AG08395 (cell line): ENCODE measurements at places on chromosomes 5 and 9.

DNA sequence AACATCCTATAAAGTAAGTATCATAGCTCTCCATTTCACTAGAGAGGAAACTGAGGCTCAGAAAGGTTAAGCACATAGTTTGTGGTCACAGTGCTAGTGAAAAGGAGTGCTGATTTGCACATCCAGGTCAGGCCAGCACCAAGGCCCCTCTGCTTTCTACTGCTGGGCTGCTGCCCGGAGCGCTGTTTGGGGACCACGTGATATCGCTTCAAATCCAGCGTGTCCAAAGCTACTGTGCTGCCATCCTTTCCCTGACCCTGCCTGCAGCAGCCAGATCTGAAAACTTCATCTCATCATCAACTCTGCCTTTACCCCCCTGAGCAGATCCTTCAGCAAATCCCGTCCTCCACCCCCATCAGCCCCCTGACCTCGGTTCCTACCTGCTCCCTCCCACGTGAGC, 40.7 kb upstream of the AKNA start:
- DNase-seq = no peak

- DNase-seq = peak; percentile 0
Observed at GRCh38 chr5:1636981-1637638, 113.3 kb upstream of the LPCAT1 start.

DNA sequence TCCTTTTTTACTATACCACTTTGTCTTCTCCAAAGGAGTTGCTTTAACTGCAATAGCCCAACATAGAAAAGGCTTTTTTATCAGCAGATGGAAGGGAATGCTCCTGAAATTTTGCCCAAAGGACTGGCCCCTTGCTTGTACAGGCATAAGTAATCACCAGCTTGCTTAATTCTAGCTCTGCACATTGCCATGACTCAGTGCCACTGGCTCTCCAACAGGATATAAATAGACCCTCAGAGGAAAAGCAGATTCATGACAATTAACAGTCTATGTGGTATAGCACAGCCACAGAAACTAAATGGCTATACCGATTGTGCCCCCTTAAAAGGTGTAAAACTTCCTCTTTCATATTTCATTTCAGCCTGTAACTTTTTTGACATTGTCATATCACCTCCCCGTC, 227.0 kb downstream of the ZNF608 start:
- peak; percentile 77 for DNase-seq

DNA sequence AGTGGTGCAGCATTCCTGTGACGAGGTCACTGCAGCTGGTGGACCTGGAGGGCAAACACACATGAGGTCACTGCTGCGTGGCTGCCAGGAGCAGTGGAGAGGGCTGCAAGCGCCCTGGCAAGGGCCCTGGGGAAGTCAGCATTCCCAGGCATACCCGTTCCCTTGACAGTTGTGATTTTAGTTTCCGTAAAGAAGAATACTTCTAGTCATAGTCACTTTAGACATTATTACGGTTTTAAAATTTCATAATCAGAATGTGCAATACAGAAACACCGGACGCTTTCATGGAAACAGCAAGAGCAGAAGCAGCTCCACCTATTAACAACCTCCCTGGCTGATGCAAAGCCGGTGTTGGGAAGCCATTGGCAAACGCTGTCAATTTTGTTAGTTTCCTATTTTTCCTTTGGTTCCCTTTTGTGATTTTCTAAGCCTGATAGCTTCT, 129.8 kb downstream of the GADD45G start:
- DNase-seq = no peak

DNA sequence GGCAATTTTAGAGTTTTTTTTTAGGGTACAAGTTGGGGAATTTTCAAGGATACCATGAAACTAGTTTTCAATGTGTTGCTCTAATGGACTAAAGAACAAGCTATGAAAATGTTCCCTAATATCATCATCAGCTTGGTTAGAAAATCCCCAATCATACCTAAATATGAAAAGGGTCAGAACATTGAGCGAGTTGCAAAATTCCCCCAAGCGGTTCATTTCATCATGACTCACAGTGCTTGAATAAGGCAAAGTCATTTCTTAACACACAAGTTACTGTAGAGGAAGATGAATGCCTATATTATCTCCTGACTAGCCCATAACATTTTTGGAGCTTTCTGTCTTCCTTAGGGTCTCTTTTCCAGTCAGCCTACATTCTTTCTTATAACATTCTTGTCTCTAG, 62.7 kb downstream of the ST8SIA4 start:
- DNase-seq = no peak
